Tibial nerve (tissue), 4 donors: ENCODE measurements at places on chromosomes 12 and 14.

- DNase-seq, result no peak
These were observed 22.9 kb downstream of the VDR start for GRCh38 chr12:47881826-47882427.

DNA sequence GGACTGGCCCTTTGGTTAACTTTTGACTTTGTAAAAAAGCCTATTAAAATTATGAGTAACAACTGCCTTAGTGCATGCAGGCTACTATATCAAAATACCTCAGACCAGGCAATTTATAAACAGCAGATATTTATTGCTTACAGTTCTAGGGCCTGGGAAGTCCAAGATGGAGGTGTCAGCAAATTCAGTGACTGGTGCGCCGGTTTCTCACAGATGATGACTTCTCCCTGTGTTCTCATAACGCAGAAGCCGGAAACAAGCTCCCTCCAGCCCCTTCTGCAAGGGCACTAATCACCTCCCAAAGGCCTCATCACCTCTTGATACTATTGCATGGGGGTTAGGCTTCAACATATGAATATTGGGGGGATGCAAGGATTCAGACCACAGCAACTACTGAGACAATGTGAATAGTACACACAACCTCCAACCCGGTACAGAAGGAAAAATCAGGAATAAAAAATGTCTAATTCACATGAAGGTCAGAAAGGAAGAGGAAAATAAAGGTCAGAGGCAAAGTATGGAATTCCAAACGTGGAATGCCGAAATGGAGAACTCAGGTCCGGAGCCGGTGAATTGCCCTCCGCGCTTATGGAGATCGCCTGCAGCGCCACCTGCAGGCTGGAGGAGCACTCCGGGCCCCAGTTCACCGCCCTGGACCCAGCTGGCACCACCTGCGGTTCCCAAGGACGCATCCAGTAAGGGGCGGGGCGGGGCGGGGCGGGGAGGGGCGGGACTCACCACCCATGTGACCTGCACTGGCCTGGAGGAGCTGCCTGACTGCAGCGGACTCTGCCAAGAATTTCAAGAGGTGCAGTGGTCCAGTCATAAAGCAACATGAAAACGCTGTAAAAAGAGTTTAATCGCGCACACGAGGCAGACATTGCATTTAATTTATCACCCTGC is 203.4 kb downstream of the KIF26A start:
- DNase-seq, result no peak

GRCh38 chr12:86634456-86635410 is 378.5 kb upstream of the MGAT4C start:
- DNase-seq, result no peak

DNA sequence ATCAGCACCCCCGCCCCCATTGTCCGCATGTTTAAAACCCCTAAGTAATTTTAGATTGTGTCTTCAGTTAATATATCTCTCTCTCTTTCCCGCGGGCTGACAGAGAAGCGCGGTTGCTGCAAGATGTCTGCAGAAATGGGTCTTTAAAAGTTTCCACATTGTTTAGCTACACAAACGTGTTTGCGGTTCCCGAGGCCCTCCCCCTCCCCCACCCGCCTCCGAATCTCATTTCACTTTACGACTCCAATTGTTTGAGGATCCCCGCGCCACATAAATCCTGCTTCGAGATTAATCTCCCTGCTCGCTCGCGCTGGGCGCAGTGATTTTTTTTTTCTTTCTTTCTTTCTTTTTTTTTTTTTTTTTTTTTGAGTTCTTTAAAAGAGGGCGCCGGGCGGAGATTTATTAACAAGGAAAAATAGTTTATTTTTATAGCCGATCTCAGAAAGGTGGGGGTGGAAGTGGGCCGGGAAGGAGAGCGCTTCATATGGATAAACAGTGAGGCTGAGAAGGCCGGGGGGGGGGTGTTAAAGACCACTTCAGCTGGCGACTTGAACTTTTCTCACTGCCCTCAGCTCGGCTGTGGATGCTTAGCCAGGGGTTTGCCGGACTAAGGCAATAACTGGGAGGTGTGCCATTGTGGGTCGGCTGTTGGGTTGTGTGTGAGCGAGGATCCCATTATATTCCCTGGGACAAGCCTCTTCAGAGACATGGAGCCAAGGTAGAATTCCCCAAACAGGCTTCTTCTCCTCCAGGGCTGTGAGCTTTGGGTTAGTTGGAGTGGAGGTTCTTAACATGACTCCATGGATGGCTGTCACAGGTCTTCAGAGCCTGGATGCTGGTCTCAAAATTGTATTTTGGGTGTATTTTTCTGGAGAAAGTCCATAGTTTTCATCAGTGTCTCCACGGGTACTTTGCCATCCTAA is 39.7 kb upstream of the TBX5 start:
- no peak for DNase-seq

DNA sequence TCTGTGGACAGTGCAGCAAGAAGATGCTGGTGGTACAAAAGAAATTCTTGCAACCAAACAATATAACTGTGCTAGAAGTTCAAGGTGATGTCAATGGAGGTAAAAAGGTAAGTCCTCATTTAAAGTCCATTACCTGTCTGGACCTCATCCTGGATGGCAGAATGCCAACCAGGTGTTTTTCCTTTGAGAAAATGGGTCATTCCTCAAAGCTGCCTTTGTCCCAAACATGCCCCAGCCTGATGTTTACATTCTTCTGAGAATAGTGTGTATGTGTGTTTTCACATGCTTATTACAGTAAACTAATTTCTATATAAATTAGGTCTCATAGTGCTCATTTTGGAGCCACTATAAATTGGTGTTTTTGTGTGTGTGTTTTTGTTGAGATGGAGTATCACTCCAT is 24.9 kb downstream of the ACTR6 start:
- DNase-seq, result no peak

DNA sequence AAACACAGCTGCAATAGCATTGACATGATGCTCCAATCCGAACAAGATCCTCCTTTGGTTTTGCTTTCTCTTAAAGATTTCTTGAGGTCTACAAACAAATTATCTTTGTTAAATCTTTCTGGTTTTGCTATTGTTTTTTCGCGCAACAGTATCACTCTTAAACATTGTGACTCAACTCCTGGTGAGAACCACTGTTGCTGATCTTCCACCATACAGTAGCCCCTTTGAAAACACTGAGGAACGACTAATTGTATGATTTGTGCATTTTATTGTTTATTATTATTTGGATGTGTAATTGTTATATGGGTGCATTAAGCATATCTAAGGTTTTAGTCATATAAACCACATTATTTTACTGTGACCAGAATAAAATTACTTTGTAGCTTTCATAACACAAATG is 282.8 kb downstream of the EGLN3 start:
- no peak for DNase-seq

DNA sequence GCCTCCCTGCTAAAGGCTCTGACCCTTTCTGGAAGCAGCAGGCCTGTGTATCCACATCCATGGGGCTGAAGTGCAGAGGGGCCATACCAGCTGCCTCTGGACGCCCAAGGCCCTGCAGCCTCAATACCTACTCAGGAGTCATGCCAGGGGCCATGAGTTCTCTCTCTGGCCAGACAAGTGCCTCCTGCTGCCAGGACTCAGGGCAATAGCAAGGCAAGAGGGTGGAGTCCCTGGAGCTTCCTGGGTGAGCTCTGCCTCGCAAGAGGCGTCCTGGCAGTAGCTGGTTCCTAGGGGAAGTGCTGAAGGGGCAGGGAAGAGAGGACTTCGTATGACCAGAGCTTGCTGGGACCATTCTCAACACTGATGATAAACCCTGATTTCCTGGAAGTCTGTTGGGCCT is 10.9 kb upstream of the ENDOU start:
- DNase-seq, result no peak
